Fibroblast of skin of left biceps (primary cell): ENCODE measurements at places on chromosomes 12 and 14.

GRCh38 chr12:71664411-71665089 is 449 bp downstream of the THAP2 start:
- DNase-seq: no peak

DNA sequence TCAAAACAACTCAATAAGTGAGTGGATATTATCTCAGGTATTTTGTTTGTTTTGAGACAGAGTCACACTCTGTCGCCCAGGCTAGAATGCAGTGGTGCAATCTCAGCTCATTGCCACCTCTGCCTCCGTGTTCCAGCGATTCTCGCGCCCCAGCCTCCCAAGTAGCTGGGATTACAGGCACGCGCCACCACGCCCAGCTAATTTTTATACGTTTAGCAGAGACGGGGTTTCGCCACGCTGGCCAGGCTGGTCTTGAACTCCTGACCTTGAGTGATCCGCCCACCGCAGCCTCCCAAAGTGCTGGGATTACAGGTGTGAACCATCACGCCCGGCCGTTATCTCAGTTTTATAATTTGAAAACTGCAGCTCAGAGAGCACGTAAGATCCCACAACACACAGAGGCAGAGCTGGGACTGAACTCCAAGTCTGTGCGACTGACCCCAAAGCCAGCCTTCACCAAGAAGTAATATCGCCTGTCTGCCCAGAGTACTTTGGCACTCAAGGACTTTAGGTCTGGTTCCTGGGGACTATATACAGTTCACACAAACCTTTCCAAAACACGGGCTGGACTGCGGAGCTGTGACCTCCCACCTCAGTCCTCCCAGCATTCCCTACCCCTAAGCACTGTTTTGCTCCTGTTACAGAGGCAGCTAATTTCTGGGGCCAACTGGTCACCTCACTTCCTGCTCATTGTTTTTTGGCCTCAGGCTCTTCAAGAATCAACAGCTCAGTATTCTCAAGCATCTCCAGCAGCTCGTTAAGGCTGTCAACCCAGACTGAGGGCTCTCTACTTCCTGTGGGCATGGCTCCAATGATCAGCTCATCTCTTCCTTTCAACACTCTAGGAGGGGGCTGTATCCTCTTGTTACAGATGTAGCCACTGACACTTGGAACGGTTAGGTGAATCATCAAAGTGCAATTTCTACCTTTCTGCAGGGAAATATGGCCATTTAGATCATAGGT is 22.5 kb downstream of the TESC start:
- no peak for DNase-seq

- no peak for DNase-seq
Observed at GRCh38 chr12:123286652-123287373, 15.2 kb upstream of the CDK2AP1 start.

DNA sequence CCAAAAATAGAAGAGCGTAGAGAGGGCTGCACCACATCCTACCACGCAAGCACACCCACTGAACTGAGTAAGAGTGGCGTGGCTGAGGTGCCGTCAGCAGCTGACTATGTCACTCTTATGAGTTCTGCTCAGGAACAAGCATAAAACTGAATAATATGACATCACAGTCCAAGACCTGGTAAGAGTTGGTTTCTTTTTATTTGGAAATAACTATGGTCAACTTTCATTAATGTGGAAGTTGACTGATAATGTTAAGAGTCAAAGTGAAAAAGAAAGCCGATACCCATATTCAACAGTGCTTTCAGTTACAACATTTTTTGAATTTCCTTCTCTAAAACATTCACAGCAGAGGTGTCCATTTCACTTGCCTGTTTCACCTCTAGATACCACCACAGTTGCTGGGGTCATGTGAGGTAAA is 44.6 kb downstream of the GNS start:
- DNase-seq: no peak

DNA sequence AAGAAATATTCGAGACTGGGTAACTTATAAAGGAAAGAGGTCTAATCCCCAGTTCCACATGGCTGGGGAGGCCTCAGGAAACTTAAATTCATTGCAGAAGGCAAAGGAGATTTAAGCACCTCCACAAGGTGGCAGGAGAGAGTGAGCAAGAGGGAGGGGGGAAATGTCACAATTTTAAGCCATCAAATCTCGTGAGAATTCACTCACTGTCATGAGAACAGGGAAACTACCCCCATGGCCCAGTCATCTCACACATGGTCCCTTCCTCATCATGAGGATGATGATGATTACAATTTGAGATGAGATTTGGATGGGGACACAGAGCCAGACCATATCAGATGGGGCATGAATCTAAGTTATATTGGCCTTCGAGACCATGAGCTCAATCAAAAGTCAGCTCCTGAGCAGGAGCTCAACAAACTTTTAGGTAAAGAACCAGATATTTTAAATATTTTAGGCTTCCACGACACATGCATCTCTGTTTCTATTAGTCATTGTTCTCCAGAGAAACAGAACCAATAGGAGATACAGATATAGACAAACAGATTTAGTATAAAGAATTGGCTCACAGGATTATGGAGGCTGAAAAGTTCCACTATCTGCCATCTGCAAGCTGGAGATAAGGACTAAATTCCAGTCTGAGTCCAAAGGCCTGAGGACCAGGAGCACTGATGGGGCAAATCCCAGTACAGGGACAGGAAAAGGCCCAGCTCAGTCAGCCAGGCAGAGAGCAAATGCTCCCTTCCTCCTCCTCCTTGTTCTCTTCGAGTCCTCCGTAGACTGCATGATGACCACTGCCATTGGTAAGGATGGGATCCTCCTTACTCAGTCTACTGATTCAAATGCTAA is 24.9 kb downstream of the DGLUCY start:
- no peak for DNase-seq

- DNase-seq: no peak
Observed at GRCh38 chr12:116402163-116402939, 124.9 kb upstream of the MED13L start.

DNA sequence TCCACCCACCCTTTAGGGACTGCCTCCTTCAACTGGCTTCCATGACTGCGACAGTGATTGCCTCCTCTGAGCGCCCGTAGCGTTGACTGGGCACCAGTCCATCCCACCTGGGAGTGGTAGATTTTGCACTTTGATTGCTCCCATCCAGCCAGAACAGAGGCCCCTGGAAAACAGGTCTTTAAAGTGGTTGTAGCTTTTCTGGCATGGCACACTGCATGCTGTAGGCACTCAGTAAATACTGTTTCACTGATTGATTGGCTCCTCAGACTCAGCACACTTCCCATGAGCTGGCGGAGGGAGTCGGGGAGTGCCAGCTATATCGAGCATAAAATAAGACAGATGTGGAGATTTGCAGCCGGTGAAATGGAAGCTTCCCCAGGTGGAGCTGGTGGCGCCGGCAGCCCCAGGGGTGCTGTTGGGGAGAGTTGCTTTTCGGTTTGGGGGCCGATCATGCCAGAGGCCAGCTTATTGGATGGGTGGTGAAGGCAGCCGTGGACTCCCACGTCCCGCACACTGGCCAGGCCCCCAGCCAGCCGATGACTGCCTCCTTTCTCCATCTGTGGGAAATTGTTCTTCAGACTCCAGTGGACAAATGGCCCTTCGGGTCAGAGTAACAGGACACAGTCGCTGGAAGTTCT is 200.2 kb downstream of the TSPAN9 start:
- DNase-seq: no peak

DNA sequence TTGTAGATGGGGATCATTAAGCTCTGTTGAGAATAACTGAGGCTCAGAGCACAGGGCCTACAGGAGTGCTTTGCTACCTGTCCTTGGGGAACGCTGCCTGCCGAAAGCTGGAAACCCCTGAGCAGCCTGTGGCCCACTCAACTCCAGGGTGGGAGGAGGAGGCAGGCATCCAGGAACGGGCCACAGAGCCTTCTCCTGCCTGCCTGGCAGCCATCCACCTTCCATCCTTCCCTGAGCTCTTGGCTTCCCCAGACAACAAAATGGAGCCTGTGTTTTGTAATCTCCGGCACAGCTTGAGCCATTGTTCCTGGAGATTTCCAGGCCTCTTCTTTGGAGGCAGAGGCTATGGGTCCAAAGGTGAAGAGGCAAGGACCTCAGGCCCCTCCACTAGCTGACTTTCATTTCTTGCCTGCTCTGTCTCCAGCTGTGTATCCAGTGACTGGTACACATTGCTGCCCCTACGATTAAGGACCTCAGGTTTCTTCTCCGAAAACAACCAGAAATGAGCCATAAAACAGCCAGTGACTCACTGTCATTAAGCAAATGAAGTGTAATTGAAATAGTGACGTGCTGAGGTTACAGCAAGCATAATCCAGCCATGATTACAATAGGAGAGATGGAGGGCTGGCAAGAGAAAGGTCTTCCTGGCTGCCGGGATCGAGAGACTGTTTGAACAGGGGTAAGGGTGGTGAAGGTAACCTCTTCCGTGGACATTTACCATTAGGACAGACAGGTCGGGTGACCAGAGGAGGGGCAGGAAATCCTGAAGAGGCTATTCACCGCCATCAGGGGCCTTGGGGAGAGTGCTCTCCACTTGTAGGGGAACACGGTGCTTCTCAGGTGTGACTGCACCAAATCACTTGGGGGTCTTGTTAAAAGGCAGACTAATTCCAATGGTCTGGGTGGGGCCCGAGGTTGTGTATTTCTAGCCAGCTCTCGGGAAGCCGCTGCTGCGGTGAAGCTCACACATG is 56.3 kb upstream of the KCNA5 start:
- DNase-seq: no peak

- no peak for DNase-seq
Observed at GRCh38 chr14:89700801-89701200, 253.7 kb downstream of the EFCAB11 start.

DNA sequence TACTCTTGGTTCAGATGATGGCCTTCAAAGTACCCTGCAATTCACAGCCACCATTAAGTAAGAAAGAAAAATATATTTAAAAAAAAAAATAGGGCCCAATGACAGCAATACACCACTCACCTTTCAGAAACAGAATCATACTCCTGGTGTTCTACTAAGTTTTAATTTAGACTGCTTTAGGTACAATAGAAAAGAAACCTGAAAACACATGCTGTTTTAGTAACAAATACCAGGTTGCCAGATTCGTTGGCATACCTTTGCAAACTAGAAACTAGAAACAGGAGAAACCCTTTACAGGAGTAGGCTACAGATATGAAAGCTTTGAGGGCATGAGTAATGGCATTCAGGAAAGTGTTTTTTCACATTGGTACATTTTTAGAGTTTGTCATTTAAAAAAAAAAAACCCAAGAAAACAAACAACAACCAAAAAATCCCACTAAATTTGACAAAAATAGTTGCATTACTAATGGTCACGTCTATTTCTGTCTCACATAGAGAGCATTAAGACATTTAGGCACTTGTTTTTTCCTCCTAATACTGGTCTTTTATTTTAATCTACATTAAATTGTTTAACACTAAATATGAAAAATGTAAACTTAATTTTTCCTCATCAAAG is 4.0 kb downstream of the SIX1 start:
- DNase-seq: no peak

DNA sequence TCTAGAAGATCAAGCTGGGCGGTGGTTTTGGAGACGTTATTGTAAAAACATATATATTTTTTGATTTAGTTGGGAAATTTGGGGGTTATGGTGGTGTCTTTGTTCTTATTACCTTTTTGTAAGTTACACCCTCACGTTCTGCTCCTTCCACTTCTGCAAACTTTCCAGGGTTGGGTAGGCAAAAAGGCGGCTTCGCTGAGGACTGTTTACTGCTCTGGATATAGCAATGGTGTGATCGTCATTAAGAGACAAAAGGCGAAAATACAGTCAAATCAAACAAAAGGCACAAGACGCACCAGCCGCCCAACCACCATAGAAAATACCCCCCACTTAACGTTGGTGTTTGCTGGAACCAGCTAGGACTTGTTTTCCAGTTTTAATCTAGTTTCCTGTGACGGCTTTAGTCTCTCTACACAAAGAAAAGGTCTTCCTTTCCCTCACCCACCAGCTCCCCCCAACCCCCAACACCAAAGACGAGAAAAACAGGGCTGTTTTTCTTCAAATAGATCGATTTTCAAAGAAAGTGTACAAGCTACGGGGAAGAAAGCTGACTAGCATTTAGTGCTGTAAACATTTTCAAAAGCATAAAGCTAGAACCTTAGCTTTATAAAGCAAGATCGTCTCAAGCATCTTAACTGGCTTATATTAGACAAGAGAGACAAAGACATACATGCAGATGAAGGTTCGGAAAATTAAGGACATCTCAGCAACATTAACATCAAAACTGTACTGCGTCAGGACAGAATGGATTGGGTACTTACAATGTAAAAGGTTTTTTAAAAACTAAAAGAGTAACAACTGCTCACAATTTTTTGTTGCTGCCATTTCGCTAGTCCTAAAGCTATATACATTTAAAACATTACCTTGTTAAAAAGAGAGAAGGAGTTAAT is 2.0 kb upstream of the SETD1B start:
- no peak for DNase-seq

DNA sequence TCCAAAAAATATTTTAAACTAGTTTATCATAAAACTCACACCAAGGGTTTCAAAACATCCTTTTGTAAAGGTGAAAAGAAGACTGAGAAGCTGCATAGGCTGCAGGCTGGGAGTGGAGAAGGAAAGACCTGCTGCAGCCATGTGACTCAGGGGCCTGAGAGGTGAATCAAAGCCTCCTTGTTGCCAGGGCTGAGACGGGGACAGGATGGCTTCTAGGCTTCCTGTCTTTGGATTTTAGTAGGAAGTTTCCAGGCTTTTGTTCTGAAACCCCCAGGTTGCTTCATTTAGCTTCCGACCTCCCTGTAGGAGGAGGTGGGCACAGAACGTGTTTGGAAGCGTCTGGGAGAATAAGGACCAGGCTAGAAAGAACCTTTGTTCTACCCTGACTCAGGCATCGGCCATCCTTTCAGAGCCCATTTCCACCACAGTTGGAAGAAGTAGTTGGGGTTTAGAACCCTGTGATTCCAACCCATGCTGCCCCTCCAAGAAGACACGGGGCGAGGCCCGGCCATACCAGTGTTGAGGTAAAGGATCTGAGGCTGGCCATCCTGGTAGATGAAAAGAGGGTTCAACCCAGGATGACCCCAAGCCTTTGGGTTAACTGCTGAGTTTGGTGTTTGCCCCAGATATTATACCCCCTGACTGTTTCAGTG is 122.4 kb downstream of the SLC25A47 start:
- no peak for DNase-seq

DNA sequence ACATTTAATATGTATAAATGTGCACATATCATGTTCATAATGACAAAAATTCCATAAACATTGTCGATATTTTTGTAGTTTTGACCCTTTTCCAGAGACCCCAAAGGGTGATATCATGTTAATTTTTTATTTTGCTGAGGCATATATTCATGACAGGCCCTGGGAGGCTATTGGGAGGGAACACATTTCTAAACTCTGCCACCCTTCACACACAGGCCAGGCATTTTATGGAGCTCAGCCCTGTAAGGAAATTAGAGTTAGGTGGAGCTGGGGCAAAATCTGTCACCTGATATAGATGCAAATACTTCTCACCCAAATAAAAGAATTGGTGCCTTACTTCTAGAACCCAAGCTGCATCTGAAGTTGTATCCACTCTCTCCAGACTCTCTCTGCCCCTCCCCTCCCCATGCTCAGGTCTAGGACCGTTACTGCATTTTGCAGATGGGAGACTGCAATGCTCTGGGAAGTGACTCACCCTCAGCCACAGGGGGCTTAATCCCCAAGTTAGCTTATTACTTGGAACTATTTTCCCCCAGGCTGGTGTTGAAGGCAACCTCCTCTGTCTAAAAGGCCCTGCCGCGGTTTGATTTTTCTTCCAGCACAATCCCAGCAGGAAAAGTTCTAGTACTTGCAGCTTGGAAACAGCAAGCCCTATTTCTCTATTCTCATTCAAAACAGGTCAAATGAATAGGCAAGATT is 238.9 kb downstream of the EMP1 start:
- no peak for DNase-seq
